Activated CD8-positive, alpha-beta T cell treated with anti-CD3 and anti-CD28 coated beads, Interleukin-2, amount 10 ng/mL, durations not matched to agents 7 days and 5 days (primary cell): ENCODE measurements at places on chromosomes 1 and 21. TPM values are rescaled to one million over a fixed set of nuclear protein-coding genes. Genes with fewer than 3 reads are reported as not detected.

The ALG6 gene
- total RNA-seq, result 25.6 TPM

The FNDC5 gene
- not detected for total RNA-seq

The AIM2 gene
- total RNA-seq, result 0.99 TPM

The IFI44 gene
- total RNA-seq, result 165 TPM

The KRTAP7-1 gene
- not detected for total RNA-seq

The KCNN3 gene
- not detected for total RNA-seq

GRCh38 chr1:230208619-230209261, 141.7 kb downstream of the GALNT2 start:
- H3K27ac ChIP-seq, result peak overlapping the region; percentile 89
- H3K36me3 ChIP-seq, result peaks cover 10% of the 10 kb centered on the region
- H3K4me3 ChIP-seq, result peak overlapping the region; percentile 8

GRCh38 chr1:3553166-3553939, 58.0 kb downstream of the MEGF6 start:
- no peak overlapping the region for H3K4me3 ChIP-seq
- H3K27me3 ChIP-seq, result no peaks in the 10 kb centered on the region
- no peak overlapping the region for H3K27ac ChIP-seq
- DNase-seq, result no peak
- no peaks in the 10 kb centered on the region for H3K36me3 ChIP-seq

GRCh38 chr1:147579532-147579931, 38.2 kb downstream of the BCL9 start:
- no peak for DNase-seq
- H3K36me3 ChIP-seq, result peaks cover 4% of the 10 kb centered on the region
- no peak overlapping the region for H3K4me3 ChIP-seq
- H3K4me1 ChIP-seq, result peaks cover 26% of the 10 kb centered on the region
- peaks cover 19% of the 10 kb centered on the region for H3K27me3 ChIP-seq

- no peaks in the 10 kb centered on the region for H3K27me3 ChIP-seq
- no peaks in the 10 kb centered on the region for H3K36me3 ChIP-seq
- DNase-seq, result no peak
- H3K4me1 ChIP-seq, result peaks cover 8% of the 10 kb centered on the region
- H3K4me3 ChIP-seq, result no peak overlapping the region
Measured at GRCh38 chr1:246091477-246091876, 415.6 kb downstream of the SMYD3 start.

- DNase-seq, result no peak
- no peak overlapping the region for H3K4me3 ChIP-seq
- H3K27me3 ChIP-seq, result peaks cover 5% of the 10 kb centered on the region
- H3K36me3 ChIP-seq, result no peaks in the 10 kb centered on the region
Measured at GRCh38 chr1:41851589-41851988, 67.1 kb downstream of the HIVEP3 start.
